ENCODE measurements at places on chromosomes 5 and 9. TPM values are rescaled to one million over a fixed set of nuclear protein-coding genes. Genes with fewer than 3 reads are reported as not detected.

DNA sequence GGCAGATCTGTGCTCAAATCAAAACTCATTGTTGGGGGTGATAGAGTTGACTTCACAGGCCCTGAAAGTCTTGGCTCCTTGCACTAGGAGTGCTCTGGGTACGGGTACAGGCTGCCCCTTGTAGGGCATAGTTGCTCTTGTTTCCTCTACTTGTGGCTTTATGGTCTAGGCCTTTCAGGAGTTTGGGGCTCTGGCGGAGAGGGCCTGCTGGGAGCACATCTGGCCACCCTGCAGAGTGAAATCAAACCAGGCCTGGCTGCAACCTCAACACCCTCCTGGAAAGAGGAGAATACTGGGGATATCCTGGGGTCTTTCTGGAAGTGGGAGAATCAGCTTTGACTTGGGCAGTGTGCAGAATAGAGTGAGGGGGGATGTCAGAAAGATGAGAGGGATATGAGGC, 1.5 kb downstream of the TGFBI start:
- DNase-seq: no peak

SUSD3 gene
- total RNA-seq: 0.67 TPM

TXNDC8 gene
- not detected for total RNA-seq

- DNase-seq: no peak
Measured at GRCh38 chr5:6838736-6839135, 125.5 kb downstream of the TENT4A start.

SPINK7 gene
- total RNA-seq: not detected

DNA sequence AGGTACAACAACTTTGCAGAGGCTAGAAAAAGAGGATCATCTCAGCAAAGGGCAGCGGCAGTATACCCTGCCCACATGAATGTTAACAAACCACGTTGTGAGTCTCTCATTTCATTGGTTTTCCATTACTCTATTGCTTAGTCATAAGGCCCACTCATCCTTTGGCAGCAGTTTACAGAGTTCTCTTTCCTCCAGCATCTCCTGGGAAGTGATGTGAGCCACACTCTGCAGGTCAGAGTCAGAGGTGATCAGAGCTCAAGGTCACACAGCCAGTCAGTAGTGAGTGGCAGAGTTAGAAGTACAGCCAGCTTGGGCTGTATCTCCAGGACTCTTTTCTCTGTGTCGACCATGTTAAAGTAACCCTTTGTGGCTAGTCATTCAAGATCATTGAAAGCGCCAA, 599.6 kb upstream of the GRAMD2B start:
- no peak for DNase-seq

COX7C gene
- total RNA-seq: 425 TPM

- no peak for DNase-seq
Measured at GRCh38 chr5:38940230-38940858, 94.5 kb downstream of the OSMR start.

GRCh38 chr9:132748450-132748849, 78.2 kb downstream of the GTF3C4 start:
- no peak for DNase-seq

STKLD1 gene
- 0.19 TPM for total RNA-seq

DNA sequence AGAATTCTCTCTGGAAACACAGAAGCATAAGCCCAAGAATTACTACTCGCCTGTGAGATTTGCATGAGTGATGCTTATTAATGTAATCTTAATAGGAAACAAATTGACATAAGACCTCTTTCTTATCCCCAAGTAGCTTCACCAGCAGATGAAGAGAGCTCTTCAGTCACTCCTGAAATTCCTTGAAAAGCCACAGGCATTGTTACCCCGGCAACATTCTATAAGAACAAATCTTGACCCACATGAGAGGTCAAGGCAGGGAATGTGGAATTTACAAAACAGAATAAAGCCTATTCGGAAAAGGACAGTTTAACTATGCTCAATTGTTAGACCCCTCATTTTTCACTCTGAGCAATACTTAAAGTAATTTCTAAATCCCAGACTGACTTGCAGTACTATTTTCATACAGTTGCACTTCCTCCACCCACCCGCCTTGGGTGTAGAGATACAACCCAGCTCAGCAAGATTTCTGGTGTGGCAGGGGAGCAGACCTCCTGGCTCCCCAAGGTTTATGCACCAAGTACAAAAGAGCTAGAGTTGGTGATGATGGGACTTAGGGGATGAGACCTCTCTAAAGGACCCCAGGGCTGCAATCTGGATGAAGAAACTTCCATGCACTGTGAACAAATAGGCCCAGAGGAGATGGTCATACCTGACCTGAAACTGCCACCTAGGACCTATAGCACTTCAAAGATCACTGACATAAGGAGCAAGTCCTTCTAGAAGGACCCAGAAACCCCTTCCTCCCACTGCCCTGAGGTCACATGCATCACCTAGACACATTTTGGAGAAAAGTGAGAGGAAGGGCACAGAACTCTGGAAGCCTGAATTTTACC, 242.1 kb downstream of the ZNF608 start:
- DNase-seq: no peak

DNA sequence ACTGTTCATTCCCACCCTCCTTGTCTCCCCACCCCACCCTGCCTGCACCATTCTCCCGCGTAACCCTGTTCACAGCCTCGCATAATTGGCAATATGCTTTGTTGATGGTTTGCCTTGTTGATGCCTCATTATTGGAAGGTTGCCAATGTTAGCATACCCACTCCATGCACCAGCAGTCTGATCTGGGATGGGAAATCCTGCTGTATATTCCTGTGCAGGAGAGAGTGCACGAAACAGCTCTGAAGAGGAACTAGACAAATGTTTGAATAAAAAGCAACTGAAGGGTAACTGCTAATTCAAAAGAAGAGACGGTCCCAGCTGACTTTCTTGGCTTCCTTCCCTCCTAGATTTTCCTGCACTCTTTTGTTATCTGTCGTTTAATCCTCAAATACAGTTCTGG, 271.7 kb upstream of the TLE4 start:
- no peak for DNase-seq

DNA sequence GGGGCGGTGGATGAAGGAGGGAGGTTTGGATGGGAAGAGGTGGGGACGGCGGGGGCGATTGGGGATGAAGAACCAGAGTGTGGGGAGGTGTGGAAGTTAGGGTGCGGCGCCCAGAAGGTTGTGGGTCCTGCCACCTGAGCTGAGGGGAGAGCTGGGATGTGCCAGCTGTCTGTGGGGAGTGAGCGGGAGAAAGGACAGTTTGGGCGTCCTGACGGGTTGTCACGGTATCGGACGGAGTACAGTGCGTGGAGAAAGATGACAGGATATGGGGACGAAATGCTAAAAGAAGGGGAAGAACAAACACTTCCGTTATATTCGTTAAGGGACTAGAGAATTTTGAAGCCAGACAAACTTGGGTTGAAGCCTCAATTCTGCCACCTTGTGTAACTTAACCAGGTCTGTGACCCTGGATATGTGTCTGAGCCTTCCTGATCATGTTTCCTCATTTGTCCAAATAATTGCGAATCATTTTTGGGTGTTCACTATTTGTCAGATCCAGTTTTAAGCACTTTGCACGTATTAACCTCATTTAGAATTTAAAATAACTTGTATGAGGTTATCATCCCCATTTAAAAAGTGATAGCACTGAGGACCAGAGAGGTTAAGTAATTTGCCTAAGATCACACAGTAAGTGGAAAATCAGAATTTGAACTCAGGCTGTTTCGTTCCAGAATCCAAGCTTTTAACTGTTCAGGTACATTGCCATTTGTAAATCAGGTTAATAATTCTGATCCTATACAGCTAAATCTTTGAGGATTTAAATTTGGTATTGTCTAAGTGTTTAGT, 689 bp downstream of the CNTRL start:
- DNase-seq: no peak

- no peak for DNase-seq
Measured at GRCh38 chr5:173480896-173481295, 135.6 kb downstream of the BOD1 start.

DIRAS2 gene
- total RNA-seq: not detected

DNA sequence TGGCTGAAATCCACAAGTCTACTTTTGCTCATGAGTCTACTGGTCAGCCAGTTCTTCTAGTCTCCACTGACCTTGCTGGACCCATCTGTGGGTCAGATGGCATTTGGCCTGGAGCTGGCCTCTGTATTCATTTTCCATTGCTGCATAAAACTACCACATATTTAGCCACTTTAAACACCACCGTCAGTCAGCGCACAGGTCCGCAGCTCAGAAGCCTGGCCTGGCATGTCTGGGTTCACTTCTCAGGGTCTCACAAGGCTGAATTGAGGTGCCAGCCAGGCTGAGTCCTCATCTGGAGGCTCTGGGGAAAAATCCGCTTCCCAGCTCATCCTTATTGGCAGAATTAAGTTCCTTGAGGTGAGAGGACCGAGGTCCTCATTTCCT, 54.7 kb downstream of the BARX1 start:
- no peak for DNase-seq

- DNase-seq: no peak
Measured at GRCh38 chr5:72511774-72512592, 4.8 kb upstream of the ZNF366 start.
